ENCODE measurements at places on chromosomes 3 and 15. TPM values are rescaled to one million over a fixed set of nuclear protein-coding genes. Genes with fewer than 3 reads are reported as not detected.

TP63 gene
- 0.58 TPM for total RNA-seq

SI gene
- not detected for total RNA-seq

POC1A gene
- 29.5 TPM for total RNA-seq

FBXL22 gene
- 0.56 TPM for total RNA-seq

RAP2B gene
- 17.3 TPM for total RNA-seq

ARNT2 gene
- total RNA-seq, result not detected

GOLGA6A gene
- not detected for total RNA-seq

Measured in activated CD8-positive, alpha-beta memory T cell treated with anti-CD3 and anti-CD28 coated beads, Interleukin-2, amount 10 ng/mL, durations not matched to agents 7 days and 5 days (primary cell).